DMS153 (cell line): ENCODE measurements at places on chromosomes 1 and 21.

- no peak for DNase-seq
These were observed 37.7 kb upstream of the IGSF21 start for GRCh38 chr1:18069903-18070302.

- DNase-seq: no peak
These were observed 47.2 kb upstream of the PAX7 start for GRCh38 chr1:18583326-18583941.

GRCh38 chr1:151583796-151584195 is 28.1 kb upstream of the SNX27 start:
- DNase-seq: no peak

GRCh38 chr1:89147678-89148658 is 22.1 kb upstream of the GBP2 start:
- no peak for DNase-seq

- DNase-seq: no peak
These were observed 644.6 kb upstream of the TMPRSS15 start for GRCh38 chr21:19048098-19048672.
